Activated T-helper 1 cell treated with anti-CD3 and anti-CD28 coated beads, Interleukin-2, amount 50 U/mL, for 16 hours (primary cell): ENCODE measurements at places on chromosomes 4 and X.

GRCh38 chr4:7238300-7238960 is 46.1 kb downstream of the SORCS2 start:
- no peak for DNase-seq

DNA sequence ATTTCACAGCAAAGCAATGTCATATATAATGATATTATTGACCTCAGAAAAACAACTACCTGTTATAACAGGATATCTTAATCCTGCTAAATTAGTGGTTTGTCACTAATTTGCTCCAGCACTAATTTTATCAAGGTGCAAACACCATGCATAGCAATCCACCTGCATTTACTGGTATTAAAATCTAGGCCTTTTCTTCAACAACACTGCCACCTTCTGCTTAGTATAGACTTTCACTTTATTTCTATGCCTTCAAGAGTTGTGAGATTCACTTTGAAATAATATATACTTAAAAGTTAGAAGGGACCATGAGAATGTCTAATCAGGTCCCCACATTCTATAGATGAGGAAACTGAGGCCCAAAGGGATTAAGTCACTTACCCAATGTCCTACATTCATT is 82.1 kb upstream of the IQCM start:
- DNase-seq = no peak

GRCh38 chr4:152458801-152459302 is 77.0 kb downstream of the FBXW7 start:
- DNase-seq = no peak

GRCh38 chr4:27278615-27279375 is 418.2 kb downstream of the STIM2 start:
- no peak for DNase-seq

DNA sequence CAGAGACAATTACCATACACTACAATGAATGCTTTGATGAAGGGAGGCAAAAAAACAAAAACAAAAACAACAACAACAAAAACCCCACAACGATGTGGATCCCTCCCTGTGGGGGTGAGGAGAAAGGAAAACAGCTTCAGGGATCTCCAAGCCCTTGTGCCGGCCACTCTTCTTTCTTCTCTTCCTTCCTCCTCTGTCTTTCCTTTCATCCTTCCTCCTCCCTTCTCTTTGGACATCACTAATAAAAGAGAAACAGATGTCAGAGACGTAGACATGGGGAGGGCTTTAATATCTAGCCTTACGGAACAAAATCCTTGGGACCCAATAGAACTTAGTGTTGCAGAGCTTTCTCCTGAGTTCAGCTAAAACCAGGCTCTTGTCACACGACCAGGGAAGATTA is 18.8 kb upstream of the STX18 start:
- DNase-seq = no peak

DNA sequence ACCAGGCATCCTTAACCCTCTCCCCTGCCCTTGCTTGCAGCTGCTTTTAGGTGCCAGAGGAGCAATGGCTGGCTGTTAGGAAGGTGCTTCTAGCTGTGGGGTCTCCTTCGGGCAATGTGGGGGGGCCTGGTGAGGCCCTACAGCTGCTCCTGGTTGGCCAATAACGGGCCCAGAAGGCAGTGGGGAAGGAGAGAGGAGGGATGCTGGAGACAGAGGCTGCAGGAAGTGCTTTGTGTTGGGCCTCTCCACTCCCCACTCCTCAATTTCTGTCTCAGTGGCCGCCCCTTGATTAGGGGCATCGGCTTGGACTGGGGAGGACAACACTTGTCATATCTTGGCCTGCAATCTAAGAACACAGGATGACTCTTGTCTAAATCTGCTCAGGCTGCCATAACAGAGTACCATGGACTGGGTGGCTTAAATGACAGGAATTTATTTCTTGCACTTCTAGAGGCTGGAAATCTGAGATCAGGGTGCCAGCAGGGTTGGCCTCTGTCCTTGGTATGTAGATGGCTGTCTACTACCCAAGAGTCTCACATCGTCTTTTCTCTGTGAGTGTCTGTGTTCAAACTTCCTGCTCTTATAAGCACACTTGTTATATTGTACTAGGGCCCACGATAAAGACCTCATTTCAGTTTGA is 374.3 kb downstream of the MID1IP1 start:
- no peak for DNase-seq

- peak; percentile 2 for DNase-seq
Observed at GRCh38 chrX:16946971-16947562, 609 bp downstream of the REPS2 start.

GRCh38 chrX:30153881-30154260 is 61.5 kb upstream of the MAGEB2 start:
- no peak for DNase-seq

DNA sequence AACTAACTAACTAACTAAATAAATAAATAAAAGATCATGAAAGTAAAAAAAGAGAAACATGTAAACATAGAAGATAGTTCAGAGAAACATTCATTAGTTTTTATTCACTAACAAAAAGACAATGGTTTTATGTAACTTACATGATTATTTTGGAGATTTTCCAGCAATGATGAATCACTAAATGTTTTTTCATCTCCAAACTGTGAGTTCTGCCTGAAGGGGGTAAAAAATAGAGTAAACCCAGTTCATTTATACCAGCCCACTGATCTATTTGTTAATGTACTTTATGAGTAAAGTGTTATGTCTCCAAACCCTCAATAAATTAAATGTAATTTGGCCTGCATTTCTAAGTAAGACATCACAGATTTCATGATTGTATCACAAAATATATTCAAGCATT is 101.1 kb downstream of the ATP8A1 start:
- DNase-seq = no peak

DNA sequence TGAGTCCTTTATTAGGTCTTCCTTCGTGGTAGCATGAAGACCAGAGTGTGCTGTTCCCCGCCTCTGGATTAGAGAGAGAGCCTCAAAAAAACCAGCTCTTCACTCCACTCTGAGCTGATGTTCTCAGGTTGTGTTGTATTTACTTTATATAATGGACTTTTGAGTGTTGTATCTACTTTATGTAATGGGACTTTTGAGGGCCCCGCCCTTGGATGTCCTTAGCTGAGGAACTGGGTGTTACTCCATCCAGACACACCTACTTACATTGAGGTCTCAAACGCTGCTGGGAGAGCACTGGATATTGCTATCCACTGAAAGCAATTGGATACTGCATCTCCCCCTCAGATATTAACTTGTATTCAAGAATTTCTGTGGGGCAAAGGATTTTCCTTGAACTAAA is 28.2 kb downstream of the ATP8A1 start:
- no peak for DNase-seq

DNA sequence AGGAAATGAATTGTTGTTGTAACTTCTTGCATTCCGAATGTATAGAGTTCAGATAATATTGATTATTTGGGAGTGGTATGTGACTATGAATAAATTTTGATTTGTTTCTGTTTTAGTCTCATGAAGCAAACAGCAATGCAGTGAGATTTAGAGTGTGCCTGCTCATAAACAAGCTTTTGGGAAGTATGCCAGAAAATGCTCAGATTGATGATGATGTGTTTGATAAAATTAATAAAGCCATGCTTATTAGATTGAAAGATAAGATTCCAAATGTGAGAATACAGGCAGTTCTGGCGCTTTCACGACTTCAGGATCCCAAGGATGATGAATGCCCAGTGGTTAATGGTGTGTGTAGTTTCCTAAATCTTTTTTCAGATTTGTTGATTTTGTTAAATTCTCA is 2.0 kb downstream of the NCAPG start:
- DNase-seq = no peak

- DNase-seq = no peak
Observed at GRCh38 chr4:98574816-98575215, 83.6 kb downstream of the TSPAN5 start.

GRCh38 chrX:10146346-10146745 is 10.4 kb upstream of the CLCN4 start:
- no peak for DNase-seq

DNA sequence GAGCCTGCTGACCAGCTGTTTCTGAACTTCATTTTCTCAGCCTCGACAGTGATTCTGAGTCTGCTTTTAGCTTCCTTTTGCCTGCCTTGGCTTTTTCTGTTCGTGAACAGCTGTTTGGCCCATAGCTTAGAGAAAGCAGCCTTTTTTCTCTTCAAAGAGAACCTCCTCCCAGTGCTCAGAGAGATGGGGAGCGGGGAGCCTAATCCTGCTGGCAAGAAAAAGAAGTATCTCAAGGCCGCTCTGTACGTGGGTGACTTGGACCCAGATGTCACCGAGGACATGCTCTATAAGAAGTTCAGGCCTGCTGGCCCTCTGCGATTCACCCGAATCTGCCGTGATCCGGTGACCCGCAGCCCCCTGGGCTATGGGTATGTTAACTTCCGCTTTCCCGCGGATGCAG is 756 bp downstream of the PABPC5 start:
- no peak for DNase-seq

DNA sequence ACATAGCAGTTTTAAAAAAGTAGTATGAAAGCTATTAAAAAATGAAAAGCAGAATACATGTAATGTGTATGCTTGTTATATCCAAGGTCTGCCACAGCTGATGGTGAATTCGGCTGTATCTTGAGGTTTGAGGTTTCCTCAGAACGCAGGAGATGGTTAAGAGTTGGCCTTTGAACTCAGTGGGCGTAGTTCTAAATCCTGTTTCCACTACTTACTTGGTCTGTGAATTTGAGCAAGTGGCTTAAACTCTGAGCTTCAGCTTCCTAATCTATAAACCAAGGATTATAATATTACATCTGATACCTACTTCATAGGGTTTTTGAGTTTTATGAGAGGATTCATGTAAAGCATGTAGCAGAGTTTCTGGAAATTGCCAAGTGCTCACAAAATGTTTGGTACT is 125.2 kb downstream of the STIM2 start:
- DNase-seq = no peak

- no peak for DNase-seq
Observed at GRCh38 chrX:54430519-54430918, 9.7 kb upstream of the TSR2 start.

DNA sequence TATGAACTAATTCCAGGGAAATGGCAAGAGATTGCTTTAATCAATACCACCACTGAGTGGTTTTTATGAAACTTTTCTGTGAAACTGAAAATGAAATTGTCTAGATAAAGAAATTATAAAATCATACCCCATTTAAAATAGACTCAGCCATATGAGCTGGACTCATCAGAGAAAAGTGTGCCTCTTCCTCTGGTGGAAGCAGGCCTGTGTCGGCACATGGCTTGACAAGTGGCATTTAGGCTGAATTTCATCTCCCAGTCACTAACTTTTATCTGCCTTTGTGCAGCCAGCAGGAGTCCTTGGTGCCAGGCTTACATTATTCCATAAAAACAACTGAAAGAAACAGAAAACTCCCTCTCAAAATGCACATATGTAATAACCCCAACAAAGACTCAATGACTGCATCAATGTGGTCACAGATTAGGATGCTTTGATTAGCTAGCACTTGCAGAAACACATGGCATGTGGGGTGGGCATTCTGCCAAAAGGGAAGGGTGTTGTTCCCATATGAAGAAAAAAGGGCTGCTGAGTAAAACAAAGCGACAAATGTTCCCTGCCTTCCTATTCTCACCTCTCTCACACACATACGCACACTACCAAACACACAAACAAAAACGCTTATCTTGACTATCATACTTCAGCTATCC is 232.3 kb downstream of the PABPC4L start:
- DNase-seq = no peak

DNA sequence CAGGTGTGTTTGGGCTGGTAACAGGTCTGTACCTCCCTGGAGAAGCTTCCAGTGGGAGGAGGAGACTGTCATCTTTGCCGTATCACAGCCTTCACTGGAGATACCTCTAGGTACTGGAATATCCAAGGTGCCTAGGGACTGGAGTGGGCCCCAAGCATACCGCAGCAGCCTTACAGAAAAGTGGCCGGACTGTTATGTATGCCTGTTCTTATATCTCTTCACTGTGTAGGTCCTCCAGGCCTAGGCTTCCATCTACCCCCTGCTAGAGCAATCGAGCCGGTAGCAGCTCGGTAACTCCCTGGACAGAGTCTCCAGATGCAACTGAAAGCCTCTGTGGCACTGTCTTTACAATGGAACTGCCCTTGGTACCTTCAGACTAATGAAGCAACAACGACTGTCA is 277.4 kb upstream of the GRIA3 start:
- DNase-seq = no peak

- DNase-seq = no peak
Observed at GRCh38 chrX:141760761-141761160, 62.2 kb upstream of the SPANXD start.

DNA sequence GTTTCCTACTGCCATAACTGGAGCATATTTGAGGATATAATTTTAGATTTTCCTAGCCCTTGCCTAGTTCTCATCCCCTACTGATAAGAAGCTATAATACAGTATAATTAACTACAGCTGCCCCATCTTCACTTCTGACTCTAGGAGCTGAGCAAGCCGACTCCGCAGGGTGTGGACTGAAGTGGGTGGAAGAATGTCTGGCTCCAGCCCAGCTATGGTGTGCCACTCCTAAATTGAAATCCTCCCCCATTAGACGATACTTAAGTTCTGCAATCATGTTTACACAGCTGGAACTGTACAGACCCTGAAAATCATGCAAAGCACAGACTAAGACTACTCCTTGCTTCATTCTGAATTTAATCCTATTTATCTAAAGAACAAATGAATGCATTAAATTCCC is 93.1 kb downstream of the PCDH19 start:
- no peak for DNase-seq

GRCh38 chrX:103773445-103773844 is 3.2 kb upstream of the PLP1 start:
- DNase-seq = no peak

DNA sequence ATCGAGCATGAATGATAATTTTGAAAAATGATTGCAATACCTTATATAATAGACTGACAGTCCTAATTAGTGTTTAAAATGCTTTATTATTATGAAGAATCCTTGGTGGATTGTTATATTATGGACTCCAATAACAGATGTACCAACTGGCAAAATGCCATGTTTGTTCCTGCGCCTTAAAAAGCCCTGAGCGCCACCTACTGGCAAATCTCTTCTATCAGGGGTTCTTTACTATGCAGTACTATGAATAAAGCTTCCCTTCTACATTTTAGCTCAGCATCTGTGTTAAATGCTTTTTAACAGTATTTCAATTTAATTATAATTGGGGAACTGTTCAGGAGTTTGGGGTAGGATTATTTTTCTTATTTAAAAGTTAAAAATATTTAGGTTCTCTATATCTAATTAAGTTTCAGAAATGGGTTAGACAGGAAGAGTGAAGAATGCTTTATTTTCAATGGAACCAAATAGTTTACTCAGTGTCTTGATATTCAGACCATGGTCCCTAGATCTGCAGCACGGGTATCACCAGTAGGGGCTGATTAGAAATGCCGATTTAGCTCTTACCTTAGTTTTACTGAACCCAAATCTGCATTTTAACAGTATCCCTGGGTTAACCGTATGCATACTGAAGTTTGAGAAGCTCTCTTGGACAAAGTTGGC is 20.0 kb downstream of the CFAP97 start:
- peak; percentile 53 for DNase-seq

- DNase-seq = no peak
Observed at GRCh38 chr4:70225824-70226223, at the start of gene FDCSP. TSS of gene FDCSP (plus strand) at chr4:70226124. CDS start at chr4:70231195, 5,071 bp downstream.

DNA sequence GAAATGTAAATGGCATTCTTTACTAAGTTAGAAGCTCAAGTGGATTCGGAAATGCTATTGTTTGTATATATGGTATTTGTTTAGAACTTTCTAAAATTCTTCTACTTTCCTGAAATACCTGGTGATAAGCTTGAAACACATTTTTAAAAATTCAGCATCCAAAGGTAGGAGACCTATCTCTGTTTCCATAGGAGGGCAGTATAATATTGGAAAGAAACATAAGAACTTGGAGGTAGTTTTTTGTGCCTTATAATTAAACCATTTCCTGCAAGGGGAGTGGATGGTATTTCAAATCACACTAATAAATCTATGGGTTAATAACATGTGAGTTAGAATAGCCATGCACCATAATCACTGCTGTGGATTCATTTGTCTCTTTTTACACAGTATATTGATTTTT is 217.4 kb upstream of the AADAT start:
- no peak for DNase-seq
